ENCODE measurements at places on chromosomes 16 and 17.

- DNase-seq = no peak
Measured at GRCh38 chr17:76356803-76357456, 3.2 kb upstream of the PRPSAP1 start.

DNA sequence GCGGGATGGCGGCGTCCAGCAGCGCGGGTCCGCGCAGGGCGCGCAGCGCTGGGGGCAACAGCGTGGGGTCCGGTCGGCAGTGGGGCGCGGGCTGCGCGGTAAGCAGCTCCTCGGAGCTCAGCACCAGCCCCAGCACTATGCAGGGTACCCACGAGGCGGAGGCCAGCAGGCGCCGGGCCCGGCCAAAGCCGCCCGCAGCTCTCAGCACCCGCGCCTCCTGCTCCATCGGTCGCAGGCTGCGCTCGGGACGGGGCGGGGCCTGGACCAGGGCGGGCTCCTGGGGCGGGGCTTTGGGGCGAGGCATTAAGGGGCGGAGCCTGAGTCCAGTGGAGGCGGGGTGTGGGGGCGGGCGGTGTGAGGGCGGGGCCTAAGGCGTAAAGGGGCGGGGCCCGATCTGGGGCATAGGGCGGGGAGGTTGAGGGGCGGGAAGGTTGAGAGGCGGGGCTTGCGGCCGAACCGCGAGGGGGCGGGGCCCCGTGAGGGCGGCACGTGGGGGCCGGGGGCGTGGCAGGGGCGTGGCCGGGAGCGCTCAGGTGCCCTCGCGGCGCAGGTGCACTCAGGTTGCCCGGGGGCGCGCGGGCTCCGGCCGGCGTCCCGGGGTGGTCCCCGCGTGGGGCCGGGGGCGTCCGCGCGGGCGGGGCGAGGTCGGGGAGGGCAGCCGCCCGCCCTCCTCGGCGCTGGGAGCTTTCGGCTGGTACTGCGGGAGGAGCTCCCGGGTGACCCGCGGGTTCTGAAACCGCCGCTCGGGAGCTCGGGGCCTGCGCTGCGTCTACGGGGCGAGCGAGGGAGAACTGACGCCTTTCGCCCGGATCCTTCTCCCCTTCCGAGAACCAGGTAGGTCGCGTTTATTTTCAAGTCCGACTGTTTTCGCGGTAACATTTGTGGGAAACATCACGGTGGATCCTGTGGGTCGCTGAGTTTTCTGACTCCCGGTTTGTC, 1.4 kb upstream of the SLC22A31 start:
- DNase-seq = no peak

DNA sequence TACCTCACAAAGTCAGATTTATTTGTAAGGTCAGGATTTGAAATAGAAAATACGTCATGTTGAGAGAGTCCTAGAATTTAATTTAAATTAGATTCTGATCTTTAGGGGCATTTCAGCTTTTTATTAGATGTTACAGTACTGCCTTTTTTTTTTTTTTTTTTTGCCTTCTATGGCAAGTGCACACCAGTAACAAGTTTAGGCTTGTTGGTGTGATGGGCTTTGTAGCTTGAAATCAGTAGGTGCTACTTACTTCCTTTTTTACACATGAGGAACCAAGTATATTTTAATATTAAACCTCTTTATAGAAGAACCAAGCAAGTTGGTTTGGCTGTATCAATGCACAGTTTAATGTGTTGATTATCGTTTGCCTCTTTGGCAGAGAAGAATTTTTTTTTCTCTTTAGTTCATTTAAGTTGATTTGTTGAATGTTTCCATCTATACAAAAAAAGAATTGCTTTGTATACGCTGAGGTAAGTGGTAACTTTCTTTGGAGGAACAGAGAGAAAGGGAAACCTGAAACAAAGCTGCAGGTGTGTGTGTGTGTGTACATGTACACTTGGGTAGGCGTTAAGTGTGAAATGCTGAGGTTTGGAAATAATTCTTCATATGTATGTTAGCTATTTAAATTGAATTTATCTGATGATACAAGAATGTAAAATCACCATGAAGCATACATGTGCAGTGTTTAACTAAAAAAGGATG, 15.7 kb downstream of the RBL2 start:
- no peak for DNase-seq

DNA sequence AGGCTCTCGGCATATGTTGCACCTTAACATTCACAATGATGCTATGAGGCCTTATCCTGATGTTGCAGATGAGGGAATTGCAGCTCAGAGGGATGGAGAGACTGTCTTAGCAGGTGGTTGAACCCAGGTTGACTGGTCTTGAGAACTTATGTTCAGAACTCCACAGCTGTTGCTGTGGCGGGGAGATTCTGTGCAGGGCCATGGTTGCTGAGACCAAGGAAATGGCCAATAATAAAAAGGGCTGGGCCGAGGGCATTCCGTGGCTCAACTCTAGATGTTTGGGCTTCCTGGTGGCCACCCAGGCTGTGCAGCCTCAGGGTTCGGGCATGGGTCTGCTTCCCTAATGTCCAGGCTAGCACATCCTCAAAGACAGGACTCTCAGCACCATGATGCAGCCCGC, 5.9 kb downstream of the KSR1 start:
- no peak for DNase-seq

DNA sequence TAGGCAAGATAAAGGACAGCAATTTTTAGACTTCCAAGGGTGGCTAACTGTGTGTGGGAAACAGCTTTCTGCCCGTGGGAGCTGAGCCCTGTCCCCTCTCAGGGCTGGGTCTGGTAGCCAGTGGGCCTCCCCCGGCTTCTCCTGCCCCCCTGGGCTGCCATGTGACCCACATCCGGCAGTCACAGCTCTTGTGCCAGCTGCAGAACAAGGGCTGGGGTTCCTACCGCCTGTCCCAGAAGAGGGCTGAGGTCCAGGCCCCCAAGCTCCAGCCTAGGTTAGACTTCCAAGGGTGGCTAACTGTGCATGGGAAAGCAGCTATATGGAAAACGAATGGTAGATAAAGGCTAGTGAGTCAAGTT, 6.1 kb downstream of the GAST start:
- DNase-seq = no peak

GRCh38 chr17:81142301-81143199, 22.8 kb upstream of the PVALEF start:
- DNase-seq = peak; percentile 77

DNA sequence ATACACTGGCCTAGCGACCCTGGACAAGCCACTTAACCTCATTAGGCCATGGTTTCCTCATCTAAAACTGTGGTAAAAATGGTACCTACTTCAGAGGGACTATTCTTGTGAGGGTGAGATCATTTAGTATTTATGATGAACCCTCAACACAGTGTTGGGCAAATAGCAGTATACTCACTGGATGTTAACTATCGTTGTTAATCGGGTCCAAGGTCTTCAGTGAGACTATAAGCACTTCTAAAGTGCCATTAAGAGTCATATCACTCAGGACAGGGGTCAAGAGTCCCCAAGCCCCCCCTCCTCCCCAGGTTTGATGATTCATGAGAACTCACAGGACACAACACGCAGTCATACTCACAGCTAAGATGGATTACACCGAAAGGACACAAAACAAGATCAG, 11.0 kb downstream of the TK2 start:
- no peak for DNase-seq

- no peak for DNase-seq
Measured at GRCh38 chr16:81167851-81168250, 70.6 kb upstream of the BCO1 start.

- peak; percentile 62 for DNase-seq
Measured at GRCh38 chr16:18969050-18969854, 14.5 kb upstream of the TMC7 start.

Measured in NCI-H446 (cell line).